ENCODE measurements at places on chromosomes 13 and 19.

DNA sequence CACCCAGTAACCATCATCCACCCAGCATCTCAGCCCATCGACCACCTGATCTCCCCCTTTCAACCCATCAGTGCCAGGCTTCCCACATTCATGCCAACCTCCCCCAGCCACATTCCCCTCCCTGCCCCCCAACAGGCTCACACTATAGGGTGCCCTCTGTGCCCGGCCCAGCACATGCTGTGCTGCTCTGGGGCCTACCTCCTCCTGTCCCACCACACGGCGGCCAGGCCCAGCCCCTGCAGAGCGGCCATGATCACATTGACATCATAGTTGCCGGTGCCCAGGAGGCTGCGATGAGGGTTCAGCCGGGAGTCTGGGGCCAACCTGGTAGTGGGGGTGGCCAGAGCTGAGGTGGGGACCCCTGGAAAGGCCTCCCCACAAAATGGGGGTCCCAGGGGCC is 3.6 kb downstream of the JOSD2 start:
- no peak for DNase-seq

GRCh38 chr19:12766051-12766521 is 9.3 kb downstream of the HOOK2 start:
- peak; percentile 36 for DNase-seq

- no peak for DNase-seq
Measured at GRCh38 chr19:42553292-42554045, 25.2 kb upstream of the CEACAM1 start.

DNA sequence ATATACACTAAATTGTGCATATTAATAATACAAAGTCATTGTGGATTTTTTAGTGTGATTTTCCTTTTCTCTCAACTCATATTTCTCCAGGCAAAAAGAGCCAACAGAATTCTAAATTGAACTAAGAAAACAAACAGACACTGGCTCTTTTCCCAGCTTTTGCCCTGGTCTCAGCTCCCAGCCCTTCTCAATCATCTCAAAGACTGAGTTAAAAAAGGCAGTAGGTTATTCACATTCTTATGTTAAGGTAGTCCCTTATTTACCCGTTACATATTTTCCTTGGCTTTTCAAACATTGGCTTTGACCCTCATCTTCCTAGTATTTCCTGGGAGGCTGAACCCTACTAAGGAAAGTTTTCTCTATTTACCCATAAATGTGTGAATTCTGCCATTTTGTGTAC is 753.6 kb downstream of the LIG4 start:
- DNase-seq, result no peak

DNA sequence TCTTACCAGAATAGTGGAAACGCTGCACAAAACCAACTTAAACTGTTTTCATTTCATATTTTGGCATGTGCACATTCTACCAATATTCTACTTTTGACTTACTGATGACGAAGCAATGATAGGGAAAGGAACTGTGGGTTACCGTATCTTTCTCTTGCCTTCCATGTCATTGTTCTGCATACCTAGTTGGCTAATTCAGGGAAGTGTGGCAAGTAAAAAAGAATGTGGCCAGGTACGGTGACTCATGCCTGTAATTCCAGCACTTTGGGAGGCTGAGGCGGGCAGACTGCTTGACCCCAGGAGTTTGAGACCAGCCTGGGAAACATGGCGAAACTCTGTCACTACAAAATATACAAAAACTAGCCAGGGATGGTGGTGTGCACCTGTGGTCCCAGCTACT is 108.2 kb downstream of the SIPA1L3 start:
- DNase-seq, result no peak

DNA sequence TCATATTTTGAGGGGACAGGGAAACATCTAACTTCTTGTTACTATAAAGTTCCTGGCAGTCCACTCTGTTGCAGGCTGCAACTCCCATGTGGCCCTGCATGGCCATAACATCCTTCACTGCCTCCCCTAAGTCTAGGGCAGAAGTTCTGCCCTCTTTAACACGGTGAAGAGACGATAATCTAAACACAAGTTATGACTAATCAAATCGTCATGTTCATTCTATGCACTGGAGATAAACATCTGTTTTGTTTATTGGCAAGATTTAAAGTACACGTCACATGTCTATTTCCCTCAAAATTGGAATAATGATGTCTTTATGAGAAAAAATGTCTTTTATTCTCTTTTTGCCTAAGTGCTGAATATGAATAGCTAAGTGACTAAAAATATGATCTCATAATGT is 1629.4 kb downstream of the PCDH9 start:
- DNase-seq, result no peak

DNA sequence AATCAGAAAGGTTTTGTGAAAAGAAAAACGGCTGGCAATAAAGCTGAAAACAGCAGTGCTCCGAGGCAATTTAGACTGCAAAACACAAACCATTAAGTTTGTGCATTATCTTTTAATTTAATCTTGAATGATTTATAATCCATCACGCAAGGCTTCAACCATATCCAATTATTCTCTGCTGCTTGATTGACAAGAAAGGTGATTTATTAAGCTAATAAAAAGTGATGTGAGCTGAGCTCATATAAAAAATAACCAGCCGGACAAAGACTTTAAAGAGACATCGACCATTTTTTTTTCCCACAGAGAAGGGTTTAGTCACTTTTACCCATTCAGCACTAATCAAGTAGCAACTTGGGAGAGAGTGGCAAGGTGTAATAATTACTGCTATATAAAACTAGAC is 33.6 kb downstream of the TSHZ3 start:
- no peak for DNase-seq

DNA sequence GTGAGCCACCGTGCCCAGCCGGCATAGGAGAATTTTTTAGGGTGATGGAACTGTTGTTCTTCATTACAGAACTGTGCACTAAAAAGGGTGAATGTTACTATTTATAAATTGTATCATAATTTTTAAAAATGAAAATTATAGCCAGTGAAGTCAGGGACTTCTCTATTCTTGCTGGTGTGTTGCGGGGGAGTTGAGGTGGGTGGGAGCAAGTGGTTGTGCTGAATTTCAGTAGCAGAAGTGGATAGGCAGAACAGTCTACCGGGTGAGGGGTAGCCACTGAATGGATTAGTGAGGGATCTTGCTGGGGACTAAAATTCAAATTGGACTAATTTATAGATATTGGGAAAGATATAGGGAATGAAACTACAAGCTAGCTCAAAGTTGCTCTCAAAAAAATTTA is 74.0 kb downstream of the CAB39L start:
- no peak for DNase-seq

DNA sequence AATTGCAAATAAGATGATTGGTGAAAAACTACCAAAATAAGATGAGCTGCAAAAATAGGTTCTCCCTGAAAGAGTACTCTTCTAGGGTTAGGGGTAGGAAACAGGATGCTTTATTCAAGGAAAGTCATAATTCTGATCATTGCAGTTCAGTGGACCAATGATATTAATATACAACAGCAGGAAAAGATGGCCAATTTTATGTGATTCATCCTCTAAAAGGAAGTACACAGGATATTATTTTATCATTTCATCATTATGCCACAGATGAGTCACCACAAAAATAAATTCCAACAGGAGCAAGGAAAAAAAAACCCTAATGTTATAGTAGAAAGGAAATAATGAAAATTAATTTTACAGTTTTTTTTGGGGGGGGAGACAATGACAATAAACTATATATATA is 205.0 kb downstream of the NALCN start:
- DNase-seq, result no peak

GRCh38 chr13:107475753-107476453 is 739.4 kb downstream of the LIG4 start:
- DNase-seq, result no peak

- no peak for DNase-seq
Measured at GRCh38 chr13:110916301-110917142, 1.7 kb upstream of the ANKRD10 start.

DNA sequence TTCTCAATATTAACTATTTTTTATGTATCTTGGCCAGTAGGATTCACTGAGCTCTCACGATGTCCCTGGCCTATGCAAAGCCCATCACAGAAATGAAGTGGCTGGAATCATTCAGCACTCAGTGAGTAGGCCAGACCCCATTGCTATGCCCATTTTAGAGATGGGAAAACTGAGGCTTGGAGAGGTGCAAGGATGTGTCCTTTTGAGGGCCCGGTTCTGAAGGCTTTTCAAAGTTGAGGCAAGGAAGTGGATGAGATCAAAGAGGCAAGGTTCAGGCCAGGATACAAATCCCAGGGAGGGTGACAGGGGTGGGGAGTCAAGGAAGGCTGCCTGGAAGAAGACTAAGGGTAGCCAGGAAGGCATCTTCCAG is 18.7 kb upstream of the ERCC1 start:
- DNase-seq, result no peak

DNA sequence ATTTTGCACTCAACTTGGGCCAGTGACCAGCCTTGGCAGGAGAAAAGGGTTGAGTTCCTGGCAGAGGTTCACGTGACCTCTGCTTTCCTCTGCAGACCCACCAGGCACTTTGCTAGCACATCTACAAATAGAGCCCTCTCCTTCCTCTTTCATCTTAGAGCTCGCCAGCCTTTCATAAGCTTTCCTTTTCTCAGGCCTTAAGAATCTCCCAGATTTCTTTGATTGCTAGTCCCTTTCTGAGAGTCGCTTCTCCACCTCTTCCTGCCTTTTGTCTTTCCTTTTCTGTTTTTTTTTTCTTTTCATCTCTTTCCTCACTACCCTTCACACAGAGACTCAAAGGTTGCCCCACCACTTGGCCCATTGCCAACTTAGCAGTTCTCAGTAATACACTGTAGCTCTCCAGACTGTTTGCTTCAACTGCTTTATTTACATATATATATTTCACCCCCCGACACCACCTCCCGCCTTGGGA is 375.7 kb upstream of the SPRY2 start:
- DNase-seq, result peak; percentile 9

DNA sequence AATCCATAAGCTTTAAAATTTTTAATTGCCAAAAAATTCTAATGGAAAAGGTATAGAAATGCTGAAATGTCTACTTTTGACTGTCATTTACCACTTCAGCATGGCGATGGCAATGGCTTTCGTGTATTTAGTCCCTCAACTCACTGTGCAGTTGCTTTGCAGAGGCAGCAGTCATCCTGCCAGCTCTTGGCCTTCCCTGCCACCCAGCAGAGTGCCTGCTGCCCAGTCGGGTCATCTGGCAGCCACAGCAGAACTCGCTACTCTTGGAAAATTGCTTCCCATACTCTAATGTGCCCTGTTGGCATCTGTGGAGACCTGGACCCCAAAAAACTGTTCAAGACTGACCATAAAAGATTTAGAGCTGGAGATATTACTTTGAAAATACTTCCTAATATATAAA is 383.2 kb downstream of the UQCRFS1 start:
- no peak for DNase-seq

- no peak for DNase-seq
Measured at GRCh38 chr19:19514215-19514657, 1.1 kb downstream of the TSSK6 start.

- no peak for DNase-seq
Measured at GRCh38 chr19:33528404-33528803, 6.8 kb upstream of the PEPD start.

DNA sequence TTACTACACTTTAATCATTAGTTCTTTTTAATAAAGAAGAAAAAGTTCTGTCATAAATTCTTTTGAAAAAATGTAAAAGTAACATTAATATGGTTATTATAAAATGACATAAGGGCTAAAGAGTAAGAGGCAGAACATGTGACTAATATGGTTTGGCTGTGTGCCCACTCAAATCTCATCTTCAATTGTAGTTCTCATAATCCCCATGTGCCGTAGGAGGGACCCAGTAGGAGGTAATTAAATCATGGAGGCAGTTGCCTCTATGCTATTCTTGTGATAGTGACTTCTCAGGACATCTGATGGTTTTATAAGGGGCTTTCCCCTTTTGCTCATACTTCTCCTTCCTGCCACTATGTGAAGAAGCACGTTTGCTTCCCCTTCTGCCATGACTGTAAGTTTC is 104.5 kb downstream of the UGGT2 start:
- DNase-seq, result no peak

GRCh38 chr13:29508130-29508875 is 87.2 kb downstream of the SLC7A1 start:
- peak; percentile 13 for DNase-seq

DNA sequence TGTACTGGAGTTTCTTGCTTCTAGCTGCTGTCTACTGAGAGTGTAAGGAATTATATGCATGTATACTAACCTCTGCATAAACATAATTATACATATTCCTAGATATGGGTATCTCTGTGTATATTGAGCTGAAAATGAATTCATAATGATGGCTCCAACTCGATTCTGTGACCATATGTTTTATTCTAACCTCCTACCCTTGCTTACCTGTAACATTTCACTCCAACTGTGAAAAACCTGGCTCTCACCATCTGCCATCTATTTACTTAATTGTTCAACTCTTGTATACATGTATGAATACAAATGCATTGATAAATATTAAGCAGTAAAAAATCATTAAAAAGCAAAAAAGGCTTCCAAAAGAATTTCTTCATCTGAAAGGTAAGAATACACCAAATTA is 1729.5 kb upstream of the SPRY2 start:
- DNase-seq, result no peak

DNA sequence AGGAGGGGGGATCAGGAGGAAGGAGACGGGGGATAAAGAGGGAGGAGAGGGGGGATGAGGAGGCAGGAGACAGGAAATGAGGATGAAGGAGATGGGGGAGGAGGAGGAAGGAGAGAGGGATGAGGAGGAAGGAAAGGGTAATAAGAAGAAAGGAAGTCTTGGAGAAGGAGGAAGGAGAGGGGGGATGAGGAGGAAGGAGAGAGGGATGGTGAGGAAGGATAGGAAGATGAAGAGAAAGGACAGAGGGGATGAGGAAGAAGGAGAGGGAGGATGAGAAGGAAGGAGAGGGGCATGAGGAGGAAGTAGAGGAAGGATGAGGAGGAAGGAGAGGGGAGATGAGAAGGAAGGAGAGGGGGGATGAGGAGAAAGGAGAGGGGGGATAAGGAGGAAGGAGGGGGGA is 13.0 kb upstream of the VSTM2B start:
- DNase-seq, result no peak

DNA sequence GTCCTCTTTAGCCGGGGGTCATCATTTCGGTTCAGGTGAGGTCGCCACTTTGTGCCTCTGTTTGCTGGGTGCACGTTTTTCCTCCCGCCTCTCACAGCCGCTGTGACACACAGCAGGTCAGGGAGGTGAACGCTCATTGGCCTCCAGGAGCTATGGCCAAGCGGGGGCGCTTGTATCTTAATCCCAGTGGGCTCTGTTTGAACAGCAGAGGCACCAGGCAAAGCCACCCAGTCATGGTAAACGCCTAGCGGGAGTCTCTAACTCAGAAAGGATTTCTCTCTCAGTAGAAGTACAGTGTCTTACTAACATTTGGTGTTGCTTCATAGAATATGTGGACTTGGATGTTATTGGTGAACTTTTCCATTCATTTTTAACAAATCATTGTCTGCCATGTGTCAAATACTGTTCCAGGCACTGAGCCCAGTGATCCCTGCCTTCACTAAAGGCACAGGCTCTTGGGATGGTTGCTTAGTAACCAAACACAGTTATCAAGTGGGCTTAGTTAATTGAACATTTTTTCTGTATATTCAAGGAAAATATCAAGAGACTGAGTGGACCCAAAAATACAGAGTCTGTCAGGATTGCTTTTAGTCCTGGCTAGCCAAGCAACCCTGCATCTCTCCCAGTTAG is 186.7 kb downstream of the STK24 start:
- DNase-seq, result no peak

All from NCI-H510A (cell line).